Aorta (tissue), 5 donors: ENCODE measurements at places on chromosomes 5 and 9. TPM values are rescaled to one million over a fixed set of nuclear protein-coding genes. Genes with fewer than 3 reads are reported as not detected.
A peak's percentile ranks its signal among the peaks of the same experiment; 100 is the strongest.

DNA sequence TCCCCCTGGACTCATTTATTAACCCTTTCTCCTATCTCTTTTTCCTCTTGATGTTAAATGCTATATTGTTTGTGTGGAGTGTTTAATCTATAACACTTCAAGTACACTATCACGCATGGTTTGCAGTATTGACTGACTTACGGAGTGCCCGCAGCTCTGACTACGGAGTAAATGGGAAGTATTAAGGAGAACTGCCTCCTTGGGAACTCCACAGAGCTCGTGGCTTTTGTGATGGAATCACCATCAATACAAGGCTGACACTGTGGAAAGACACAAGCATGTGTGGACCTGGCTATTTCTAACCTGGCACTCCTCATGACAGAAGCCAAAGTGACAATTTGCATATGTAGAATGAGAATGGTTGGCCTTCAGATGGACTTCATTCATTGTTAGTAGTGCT, 66.2 kb downstream of the SFXN1 start:
- no peak overlapping the region for H3K27ac ChIP-seq
- H3K4me1 ChIP-seq, result no peaks in the 10 kb centered on the region
- no peak overlapping the region for H3K4me3 ChIP-seq
- no peaks in the 10 kb centered on the region for H3K27me3 ChIP-seq
- no peaks in the 10 kb centered on the region for H3K36me3 ChIP-seq
- DNase-seq, result no peak

MAMDC4 gene
- total RNA-seq, result 5.0 TPM

PTPN3 gene
- 7.8 TPM for total RNA-seq

SLC6A7 gene
- total RNA-seq, result not detected

DNA sequence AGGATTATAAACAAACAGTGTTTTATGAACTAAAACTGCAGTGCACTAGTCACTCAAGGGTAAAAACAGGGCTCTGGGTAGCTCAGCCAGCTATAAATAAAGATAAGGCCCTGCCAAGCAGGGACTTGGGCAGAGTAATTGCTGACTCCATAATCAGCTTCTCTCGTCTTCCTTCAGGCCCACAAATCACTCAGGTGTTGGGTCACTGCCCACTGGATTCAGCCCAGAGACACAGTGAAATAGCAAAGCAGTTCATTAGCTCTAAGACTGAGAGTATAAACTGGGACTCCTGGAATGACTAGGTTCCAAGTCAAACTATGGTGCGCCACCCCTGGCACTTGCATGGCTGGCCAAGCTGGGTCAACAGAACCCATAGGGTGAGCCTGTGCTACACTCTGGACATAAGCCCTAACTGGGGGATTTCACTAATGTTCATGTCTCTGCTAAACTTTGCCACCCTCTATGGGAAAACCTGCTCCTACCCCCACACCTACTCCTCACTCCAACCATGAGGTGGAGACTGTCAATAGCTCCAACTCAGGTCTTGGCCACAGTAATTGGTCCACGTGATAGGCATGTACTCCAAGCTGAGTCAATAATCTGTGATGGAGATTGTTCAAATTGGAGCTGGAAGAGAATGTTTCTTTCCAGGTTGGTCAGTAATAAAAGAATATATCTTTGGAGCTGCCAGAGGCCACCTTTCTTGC, 158.5 kb downstream of the SLIT3 start:
- DNase-seq, result peak; percentile 77
- H3K27ac ChIP-seq, result no peak overlapping the region
- H3K36me3 ChIP-seq, result no peaks in the 10 kb centered on the region
- no peaks in the 10 kb centered on the region for H3K4me1 ChIP-seq
- no peaks in the 10 kb centered on the region for H3K27me3 ChIP-seq

DNA sequence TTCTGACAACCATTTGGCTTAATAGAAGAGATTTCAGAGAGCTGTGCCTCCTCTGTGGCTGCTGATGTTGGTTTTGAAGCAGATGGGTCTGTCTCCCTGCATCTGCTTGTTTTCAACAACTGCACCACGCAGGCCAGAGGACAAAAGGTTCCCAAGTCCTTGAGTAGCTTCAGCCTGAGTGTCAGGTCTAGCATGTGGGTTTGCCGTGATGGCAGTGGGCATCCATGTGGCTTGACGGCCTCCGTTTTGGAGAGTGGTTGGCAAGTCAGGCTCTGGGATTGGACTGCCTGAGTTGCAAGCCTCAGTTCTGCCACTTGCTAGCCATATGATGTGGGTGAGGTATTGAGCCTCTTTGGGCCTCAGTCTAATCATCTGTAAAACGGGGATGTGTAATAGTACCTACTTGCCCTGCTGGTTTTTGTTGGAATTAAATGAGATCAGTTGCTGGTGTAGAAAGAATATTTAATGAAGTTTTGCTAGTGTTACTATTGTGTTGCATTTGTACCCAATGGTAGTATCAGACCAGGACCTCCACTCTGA, 119.8 kb upstream of the CPEB4 start:
- peaks cover 3% of the 10 kb centered on the region for H3K4me1 ChIP-seq
- H3K27me3 ChIP-seq, result no peaks in the 10 kb centered on the region
- DNase-seq, result no peak
- no peak overlapping the region for H3K27ac ChIP-seq

DNA sequence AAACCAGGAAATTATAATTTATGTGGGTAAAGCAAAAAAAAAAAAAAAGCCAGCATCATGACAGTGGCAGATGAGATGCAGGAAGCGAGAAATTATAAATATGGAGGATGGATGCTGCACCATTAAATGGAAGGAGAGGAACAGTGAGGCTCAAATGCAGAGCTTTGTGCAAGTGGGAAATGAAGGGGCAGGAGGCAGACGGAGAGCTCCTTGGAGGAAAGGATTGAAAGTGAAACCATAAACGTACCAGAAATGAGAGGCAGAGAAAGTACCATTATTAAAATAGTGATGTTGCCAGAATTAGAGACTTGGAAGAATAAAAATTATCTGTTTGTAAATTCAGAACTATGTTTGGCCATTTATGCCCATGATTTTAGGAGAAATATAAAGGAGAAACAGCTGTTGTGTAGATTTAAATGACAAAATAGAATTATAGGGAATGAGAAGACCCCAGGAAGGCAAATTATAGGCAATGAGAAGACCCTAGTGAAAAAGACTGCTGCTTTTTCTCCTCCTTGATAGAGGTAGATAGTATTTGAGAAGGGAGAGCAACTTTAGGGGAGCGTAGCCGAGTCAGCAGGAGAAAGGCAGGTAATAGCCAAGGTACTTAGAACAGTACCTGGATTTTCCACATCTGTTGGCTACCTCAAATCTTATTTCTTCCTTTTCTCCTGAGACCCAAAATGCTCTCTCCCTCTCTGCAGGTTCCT, 341.0 kb upstream of the CD180 start:
- no peak for DNase-seq
- peaks cover 3% of the 10 kb centered on the region for H3K4me1 ChIP-seq
- H3K36me3 ChIP-seq, result no peaks in the 10 kb centered on the region
- no peaks in the 10 kb centered on the region for H3K27me3 ChIP-seq
- no peak overlapping the region for H3K27ac ChIP-seq

DNA sequence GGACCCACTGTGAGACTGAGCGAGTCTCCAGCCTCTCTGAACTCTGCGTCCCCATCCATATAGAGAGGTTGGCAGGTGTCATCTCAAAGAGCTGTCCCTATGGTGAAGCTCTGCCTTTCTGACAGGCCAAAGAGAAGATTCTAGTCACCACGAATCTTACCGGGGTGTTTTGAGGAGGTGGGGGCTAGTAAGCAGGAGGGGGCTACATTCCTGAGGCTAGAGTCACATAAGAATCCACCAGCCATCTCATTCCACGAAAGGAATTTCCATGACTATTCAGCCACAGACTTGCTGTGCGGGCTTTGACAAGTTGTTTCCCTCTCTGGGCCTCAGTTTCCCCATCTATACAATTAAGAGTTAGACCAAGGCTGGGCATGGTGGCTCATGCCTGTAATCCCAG, 16.3 kb downstream of the PDGFRB start:
- peaks cover 5% of the 10 kb centered on the region for H3K4me1 ChIP-seq
- H3K4me3 ChIP-seq, result no peak overlapping the region

SLC34A3 gene
- total RNA-seq, result not detected

- H3K27me3 ChIP-seq, result no peaks in the 10 kb centered on the region
- H3K36me3 ChIP-seq, result no peaks in the 10 kb centered on the region
- no peak for DNase-seq
- no peak overlapping the region for H3K4me3 ChIP-seq
Observed at GRCh38 chr5:179119415-179120170, 59.4 kb downstream of the ZNF354C start.

DNA sequence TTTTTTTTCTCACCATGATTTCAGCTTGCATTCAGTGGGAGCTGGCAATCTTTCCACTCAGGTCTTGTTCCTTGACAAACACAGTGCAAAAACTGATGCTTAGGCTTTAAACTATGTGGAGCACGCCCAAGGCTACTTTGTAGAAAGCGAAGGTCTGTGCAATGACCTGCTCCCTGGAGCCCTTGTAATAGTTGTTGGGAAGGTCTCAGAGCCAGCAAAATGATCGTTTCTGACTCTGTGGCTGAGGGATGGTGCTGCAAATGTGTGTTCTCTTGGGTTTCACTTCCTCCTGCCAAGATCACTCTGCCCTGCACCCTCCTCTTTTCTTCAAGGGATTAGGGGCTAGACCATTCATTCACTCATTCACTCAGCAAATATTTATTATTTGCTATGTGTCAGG, 249.7 kb upstream of the MAP3K1 start:
- DNase-seq, result no peak
- H3K27me3 ChIP-seq, result no peaks in the 10 kb centered on the region
- no peaks in the 10 kb centered on the region for H3K36me3 ChIP-seq
- no peak overlapping the region for H3K27ac ChIP-seq
- H3K4me1 ChIP-seq, result no peaks in the 10 kb centered on the region

- H3K27ac ChIP-seq, result no peak overlapping the region
- H3K36me3 ChIP-seq, result no peaks in the 10 kb centered on the region
- no peaks in the 10 kb centered on the region for H3K27me3 ChIP-seq
- no peaks in the 10 kb centered on the region for H3K4me1 ChIP-seq
- H3K4me3 ChIP-seq, result no peak overlapping the region
- peak; percentile 50 for DNase-seq
Observed at GRCh38 chr5:62732677-62733121, 154.1 kb downstream of the LRRC70 start.

MEGF10 gene
- 0.52 TPM for total RNA-seq

- peaks cover 8% of the 10 kb centered on the region for H3K4me1 ChIP-seq
- H3K27me3 ChIP-seq, result no peaks in the 10 kb centered on the region
- peaks cover 1% of the 10 kb centered on the region for H3K36me3 ChIP-seq
- no peak for DNase-seq
Observed at GRCh38 chr9:70262948-70263347, 4.2 kb downstream of the SMC5 start.

DNA sequence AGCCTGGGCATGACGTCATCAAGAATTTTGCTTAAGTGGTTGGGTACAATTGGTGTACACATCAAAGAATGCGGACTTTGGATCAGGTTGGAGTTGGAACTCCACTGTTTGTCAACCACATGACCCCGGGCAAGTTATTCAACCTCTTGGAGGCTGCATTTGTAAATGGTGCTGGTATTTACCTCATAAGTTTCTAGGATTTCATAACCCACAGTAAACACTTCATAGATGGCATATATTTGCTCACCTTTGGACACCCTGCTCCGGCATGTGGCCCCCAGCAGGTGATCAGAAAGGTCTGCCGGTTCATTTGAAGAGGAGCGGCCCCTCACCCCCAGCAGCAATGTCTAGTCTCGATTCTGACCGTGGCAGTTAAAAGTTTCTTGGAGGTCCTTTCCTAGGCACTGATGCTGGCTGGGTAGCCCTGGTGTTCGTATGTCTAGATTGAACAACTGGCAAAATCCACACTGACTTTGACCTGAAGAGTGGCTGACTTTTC, 60.6 kb downstream of the IL6ST start:
- H3K36me3 ChIP-seq, result no peaks in the 10 kb centered on the region
- H3K4me1 ChIP-seq, result no peaks in the 10 kb centered on the region
- no peak overlapping the region for H3K27ac ChIP-seq
- H3K27me3 ChIP-seq, result no peaks in the 10 kb centered on the region
- no peak for DNase-seq

DNA sequence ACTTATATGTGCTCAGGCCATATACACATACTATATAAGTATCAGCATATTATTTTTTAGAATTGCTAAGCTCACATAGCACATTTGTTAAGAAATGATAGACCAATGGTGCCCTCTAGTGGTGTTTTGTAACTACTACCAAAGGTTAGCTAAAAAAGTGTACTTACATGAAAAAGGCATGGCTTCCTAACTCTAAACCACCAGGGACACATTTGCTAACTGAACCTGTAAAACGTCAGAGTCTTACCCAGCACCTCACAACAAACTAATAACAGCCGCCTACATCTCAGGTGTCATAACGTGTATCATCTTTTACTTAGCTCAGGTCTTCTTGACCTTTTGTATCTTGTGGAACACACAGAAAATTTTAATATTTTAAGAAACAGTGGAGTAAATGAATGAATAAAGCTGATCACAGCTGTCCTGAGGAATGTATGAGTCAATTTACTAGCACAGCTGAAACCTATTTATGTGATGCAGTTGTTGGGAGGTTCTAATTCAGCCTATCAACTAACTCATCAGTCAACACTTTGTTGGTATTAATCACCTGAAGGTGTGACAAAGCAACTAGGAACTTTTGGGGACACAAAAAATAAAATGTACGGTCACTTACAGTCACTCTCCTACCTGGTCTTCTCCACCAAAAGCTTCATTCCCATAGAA, 72.9 kb downstream of the BAAT start:
- DNase-seq, result no peak
- no peak overlapping the region for H3K27ac ChIP-seq
- H3K4me1 ChIP-seq, result no peaks in the 10 kb centered on the region
- H3K27me3 ChIP-seq, result no peaks in the 10 kb centered on the region
- H3K4me3 ChIP-seq, result no peak overlapping the region

CBY3 gene
- total RNA-seq, result not detected

DNA sequence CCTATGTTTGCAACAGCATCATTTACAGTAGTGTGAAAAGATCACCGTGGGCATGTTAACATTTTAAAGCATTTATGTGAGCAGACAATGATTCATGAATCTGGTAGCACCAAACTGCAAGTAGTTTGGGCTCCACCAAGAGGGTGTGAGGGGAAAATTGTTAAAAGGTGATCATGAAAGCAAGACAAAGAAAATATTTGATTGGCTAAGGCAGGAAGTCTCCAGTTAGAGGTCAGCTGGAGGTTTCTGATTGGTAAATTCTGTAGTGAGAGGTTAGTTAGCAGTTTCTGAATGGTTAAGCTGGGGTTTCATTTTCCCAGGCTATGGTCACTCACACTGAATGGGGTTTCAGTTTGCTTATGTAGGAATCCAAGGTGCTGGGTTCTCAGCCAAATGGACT, 13.5 kb upstream of the DRD1 start:
- no peaks in the 10 kb centered on the region for H3K4me1 ChIP-seq
- no peaks in the 10 kb centered on the region for H3K36me3 ChIP-seq

DNA sequence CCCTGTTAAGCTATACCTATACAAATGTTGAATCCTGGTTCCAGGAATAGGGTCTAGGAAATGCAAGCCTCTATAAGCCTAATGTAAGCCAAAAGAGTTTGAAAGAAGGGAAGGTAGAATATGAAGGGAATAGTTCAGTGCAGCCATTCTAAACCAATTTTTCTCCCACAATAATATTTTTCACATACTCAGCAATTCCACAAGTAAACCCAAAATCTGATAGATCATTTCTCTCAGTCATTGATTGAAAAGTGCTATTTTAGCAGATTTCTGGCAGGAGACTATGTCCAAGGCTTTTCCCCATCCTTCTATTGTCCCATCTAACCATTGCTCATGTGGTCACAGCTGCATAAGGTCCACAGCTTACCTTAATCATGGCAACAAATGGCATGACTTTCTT, 20.7 kb upstream of the PLAC8L1 start:
- H3K27ac ChIP-seq, result no peak overlapping the region
- no peaks in the 10 kb centered on the region for H3K4me1 ChIP-seq
- H3K27me3 ChIP-seq, result no peaks in the 10 kb centered on the region
- H3K36me3 ChIP-seq, result no peaks in the 10 kb centered on the region
- H3K4me3 ChIP-seq, result no peak overlapping the region
